Stimulated activated CD4-positive, alpha-beta T cell treated with anti-CD3 and anti-CD28 coated beads, Interleukin-4, amount 100 ng/mL, for 1 hour (primary cell): ENCODE measurements at places on chromosomes 16 and 17.
A peak's percentile ranks its signal among the peaks of the same experiment; 100 is the strongest.

DNA sequence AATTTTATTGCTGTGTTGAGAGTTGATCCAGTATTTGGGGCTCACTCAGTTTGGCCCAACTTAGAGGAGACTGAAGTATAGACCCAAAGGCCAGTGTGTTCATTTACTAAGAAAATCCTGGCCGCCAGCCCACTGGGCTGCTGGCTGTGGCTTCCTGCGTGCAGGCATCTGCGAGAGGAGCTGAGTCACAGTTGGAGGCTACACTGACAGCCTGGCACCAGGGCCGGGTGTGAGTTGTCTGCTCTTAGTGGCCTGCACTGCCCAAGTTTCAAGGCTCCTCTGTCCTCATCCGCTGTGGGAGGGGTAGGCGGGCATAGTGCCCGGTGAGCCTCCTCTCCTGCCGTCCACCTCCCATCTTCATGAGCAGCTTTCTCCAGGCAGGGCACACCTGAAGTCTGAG is 54.2 kb downstream of the PLD6 start:
- DNase-seq: peak; percentile 15

GRCh38 chr17:39352511-39352910 is 48.9 kb downstream of the FBXL20 start:
- no peak for DNase-seq

DNA sequence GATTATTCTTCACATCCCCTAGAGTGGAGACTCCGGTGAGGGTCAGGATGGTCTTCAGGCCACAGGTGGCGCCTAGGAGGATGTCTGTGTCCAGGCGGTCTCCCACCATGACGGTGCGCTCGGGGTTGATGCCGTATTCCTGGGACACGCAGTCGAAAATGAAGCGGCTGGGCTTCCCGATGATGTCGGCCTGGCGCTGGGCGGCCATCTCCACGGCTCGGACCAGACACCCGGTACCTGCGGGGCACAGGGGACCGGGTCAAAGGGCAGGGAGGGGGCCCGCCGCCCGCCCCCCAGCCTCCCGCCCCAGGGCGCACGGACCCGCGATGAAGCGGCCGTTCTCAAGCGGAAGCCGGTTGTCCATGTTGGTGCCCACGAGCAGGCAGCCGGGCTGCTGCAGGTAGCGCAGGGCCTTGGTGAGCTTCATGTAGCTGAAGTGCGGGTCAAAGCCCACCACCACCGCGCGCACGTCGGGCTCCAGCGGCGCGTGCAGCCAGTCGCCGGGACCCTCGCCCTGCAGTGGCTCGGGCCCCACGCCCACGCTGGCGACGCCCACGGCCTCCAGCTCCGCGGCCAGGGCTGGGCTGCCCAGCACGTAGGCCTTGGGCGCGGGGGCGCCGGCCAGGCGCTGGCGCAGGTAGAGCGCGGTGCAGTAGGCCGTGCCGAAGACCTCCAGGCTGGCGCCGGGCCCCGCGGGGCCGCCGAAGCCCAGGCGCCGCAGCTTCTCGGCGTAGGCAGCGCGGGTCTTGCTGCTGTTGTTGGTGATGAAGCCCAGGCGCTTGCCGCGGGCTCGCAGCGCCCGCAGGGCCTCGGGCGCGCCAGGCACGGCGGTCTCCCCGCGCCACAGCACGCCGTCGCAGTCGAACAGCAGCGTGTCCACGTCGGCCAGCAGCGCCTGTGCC is 572 bp downstream of the PGP start:
- DNase-seq: peak; percentile 25

DNA sequence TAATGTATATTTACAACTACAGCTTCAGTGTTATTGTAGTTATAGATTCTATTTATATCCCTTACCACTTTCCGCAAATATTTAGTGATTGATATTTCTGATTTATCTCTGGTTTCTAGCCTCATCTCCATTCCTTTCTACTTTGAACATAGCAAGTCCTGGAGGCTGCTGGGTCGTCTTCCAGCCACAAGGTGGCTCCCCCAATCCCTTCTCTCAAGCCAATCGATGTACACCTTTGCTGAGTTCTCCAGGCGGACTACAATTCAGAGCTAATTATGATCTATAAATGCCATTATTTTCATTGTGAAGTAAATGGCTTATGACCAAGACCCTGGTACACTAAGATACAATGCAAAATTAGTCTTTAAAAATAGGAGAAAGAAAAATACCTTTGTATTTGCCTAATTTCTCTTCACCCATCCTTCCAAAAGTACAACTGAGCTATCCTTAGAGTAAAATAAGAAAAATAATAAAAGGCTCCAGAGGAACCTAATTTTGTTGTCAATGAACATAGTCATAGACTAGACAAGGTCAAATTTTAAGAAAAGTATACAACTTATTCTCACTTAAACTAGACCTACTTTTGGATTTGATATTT is 122.1 kb downstream of the SKAP1 start:
- DNase-seq: peak; percentile 47

- no peak for DNase-seq
These were observed 589 bp upstream of the FBF1 start for GRCh38 chr17:75941442-75941819.

- no peak for DNase-seq
These were observed 178.2 kb upstream of the SOX9 start for GRCh38 chr17:71942626-71943025.

- DNase-seq: no peak
These were observed 81.7 kb downstream of the GOSR1 start for GRCh38 chr17:30558686-30559545.

DNA sequence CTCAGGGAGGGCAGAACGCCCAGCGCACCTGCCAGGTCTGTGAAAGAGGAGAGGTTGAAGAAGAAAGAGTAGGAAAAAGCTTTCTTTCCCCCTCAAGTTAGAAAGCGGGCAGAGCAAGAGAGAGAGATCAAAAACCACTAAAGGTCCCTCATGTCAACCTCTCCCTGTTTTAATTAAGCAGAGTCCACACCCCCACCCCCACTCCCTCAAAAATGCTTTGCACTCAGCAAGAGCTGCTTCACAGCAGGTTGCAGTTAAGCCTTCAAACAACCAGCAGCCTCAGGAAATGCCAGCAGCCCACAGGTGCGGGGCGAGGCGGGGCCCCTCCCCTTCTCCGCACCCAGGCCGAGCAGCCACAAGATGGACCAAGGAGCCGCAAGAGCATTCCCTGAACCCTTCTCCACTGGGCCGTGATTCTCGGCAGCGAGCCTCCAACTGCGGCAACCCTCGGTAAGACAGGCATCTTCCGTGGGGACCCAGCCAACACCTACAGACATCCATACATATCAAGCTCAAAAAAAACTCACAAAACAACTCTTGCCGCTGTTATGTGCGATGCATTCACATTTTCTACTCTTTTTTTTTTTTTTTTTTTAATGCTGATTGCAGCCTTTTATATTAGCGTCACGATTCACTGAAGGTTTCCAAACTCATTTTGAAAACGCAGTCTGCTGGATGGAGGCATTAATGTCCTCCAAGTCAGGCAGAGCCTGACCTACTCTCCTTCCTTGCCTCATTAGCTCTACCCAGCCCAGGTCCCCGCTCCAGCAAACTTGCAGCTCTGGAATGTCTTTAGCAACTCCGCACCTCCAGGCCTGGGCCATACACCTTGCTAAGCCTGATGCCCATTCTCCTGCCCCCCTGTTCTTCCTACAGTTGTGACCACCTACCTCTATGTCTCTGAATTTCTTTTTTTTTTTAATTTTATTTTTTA is 66.1 kb downstream of the AXIN2 start:
- no peak for DNase-seq

DNA sequence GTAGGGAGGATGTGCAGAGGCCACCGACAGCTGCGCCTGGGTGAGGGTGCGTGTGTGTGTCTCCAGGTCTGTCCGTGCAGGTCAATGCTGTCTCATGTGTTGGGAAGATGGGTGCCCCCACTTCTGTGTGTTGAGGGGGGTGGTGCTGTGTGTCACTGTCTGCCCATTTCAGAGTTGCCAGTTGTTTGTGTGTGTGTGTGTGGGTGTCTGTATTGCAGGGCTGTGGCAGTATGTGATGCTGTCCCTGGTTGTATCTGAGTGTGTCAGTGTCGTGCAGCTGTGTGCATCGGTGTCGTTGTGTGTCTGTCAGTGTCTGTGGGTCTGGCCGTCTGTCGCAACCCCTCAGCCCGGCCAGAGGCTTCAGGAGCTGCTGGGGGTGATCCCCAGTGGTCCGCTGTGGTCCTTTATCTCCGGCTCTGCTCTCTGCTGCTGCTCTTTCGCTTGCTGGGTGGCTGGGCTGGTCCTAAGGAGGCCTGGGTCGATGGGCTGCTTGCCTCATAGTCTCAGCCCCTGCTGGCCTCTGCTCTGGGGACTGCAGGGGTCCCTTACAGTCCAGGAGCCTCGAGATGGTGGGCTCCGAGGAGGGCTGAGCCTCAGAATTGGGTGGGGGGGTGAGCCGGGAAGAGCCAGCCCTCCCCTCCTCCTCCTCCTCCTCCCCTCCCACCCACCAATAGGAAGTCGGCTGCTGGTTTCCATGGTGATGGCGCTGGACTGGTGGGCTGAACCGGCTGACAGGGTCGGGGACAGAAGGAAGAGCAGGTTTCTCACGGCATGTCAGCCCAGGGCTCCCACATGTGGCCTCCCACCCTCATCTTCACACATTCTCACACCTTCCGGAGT is at the start of gene TSPOAP1:
TSS of gene TSPOAP1 (minus strand) at position 601 of the 840 bp plus-strand sequence. CDS start 875 bp downstream, outside the sequence.
- DNase-seq: peak; percentile 82

DNA sequence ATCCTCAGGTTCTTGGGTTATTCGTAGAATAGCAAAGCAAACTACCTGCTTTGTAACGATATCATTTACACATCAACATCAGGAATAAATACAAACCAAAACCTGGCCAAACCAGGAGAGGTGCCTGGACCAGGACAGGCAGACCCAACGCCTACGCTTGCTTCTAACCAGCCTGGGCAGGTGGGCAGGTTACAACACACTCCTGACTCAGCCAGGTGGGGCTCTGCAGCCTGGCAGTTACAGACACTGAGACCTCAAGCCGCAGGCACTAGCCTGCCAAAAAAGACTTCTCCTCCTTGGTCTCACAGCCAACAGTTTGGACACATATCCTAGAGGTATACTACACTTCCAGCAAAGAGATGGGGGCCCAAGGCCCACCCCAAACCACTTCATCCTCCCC is 14.0 kb downstream of the ANKRD11 start:
- DNase-seq: no peak

DNA sequence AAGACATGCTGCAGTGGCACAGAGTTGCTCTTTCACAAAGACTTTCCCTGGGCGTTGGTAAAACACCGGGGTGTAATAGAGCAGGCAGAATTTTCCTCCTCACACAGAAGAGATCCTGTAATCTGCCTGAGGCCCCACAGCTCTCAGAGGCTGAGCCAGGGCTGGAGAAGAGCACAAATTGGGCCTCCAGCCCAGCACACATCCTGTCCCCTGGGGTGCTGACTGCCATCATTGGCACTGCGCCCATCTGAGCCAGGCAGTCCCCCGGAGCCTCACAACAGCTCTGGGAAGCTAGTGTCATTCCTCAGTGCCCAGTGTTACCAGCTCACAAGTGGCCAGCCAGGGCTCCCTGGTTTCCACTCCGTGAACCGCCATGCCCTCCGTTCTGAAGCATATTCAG is 119.4 kb downstream of the SOCS1 start:
- DNase-seq: no peak

GRCh38 chr17:27224526-27225315 is 69.2 kb upstream of the WSB1 start:
- DNase-seq: no peak

DNA sequence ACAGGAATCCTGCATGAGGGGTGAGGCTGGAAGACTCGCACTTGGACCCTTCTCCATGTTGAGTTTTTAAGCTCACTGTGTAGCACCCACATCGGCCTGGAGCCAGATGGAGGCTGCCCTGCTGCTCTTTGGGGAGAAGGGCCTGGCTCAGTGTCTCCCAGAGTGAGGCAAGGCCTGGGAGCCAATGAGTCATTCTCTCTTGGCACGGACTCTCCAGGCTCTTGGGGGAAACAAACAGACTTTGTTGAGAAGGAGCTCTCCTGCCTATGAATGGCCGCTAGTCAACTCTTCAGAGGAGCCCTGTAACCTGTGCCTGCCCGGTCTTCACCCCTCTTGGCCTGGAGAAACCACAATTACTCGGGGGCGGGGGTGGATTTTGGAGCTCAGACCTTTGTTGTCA is 50.8 kb upstream of the MAF start:
- DNase-seq: no peak

DNA sequence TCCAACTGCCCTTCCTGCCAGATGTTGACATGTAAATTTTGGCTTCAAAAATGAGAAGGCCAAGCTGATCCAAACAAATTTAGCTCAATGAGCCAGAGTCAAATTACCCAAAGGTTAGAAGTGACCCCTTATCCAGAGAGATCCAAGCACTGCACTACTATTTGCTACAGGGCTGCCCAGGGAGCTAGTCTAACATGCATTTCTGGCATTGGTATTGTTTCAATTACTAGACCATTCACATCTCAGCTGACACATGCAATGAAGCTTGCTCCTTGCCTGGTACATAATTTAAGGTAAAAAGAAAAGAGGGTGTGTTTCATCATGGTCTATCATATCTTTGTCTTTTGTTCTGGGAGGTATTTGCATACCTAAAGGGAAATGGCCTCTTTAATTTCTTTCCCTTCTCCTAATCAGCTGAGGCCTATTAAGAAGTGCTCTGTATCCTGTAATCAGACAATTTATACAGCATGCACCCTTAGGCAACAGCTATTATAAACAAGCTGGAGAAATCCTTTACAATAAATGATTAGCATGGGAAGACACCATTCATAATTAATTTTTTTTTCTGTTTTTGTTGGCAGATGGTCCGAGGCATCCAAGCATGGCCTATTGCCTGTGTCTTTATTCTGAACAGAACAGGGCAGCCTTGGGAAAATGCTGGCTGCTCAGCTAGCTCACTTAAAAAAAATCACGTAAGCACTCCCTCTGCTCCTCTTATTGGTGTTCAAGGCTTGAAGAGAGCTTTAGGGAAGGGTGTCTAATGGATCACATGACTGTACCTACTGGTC is 161.5 kb upstream of the SALL1 start:
- no peak for DNase-seq

- DNase-seq: no peak
These were observed 27.2 kb downstream of the NAGPA start for GRCh38 chr16:5006348-5007193.

DNA sequence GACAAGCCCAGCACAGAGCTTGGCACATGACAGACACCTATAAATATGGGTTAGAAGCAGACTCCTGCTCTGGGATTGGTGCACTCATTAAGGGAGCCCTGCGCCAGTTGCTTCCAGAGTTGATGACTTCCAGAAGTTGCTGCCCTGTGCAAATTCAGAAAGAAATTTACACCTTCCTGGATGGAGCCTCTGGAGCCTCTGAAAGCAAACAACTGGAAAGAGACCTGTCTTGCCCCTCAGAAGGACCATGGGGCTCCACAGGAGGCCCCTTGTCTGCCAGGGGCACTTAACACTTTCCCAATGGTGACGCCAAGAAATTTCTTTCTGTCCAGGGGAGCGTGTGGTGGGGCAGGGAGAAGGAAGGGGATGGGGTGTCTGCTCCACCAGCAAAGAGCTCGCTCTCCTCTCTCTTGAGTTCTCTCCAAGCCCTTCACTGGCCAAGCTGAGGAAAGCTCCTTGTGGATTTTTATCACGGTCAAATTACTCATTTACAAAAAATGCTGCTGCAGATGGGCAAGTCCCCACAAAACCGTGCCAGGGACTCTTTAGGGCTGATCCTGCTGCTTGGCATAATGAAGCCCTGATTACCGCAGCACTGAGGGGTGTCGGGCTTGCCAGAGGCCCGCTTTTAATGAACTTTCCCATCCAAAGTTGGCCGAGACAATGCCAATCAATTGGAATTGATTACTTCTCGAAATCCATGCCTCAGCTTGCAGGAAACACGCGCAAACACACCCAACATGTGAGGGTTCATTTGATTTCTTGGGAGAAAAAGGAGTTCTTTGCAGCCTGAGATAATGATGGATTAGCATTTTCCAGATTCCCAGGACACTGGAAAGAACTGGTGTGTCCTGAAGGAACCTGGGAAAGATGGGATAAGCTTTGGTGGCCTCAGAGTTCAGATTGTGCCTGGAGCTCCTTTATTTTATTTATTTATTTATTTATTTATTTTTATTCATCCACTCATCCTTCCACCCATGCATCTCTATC is 583.6 kb upstream of the CDH5 start:
- DNase-seq: no peak
